ENCODE measurements at places on chromosomes 2 and 18.

GRCh38 chr18:79460481-79461300 lies 65.0 kb downstream of the NFATC1 start:
- DNase-seq = no peak

- DNase-seq = no peak
Observed at GRCh38 chr18:41655074-41655473, 300.0 kb upstream of the PIK3C3 start.

- peak; percentile 40 for DNase-seq
Observed at GRCh38 chr2:203225423-203226039, 13.3 kb upstream of the CYP20A1 start.

DNA sequence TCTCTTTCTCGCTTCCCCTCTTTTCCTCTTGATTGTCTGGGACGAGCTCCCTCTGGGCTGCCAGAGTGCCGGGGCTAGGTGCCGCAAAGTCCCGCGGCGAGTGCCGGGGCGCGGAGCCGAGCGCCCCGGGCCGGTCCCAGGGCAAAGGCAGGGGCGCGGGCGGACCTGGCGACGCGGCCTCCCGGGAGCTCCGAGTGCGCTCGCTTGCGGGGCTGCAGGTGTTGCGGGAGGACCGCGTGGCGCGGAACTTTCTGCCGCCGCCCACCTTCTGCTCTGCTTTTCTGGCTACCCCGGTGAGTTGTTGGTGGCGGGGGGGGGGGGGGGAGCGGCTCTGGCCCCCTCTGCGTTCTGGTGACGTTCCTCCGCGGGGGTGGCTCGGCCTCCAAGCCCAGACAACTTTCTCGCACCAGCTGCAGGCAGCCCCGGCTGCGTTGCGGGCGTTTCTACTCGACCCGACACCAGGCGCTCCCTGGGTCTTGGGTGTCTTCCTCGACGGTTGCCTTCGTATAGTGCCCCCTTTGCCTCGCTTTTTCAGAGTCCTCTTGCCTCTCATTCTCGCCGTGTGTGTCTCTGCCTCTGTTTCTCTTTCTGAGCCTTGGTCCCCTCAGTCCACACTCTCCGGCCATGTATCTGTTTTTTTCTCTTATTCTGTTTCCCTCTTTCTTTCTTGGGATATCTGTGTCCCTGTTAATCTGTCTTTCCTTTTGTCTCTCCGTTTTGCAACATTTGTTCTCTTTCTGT lies 759 bp downstream of the GALNT13 start:
- no peak for DNase-seq

DNA sequence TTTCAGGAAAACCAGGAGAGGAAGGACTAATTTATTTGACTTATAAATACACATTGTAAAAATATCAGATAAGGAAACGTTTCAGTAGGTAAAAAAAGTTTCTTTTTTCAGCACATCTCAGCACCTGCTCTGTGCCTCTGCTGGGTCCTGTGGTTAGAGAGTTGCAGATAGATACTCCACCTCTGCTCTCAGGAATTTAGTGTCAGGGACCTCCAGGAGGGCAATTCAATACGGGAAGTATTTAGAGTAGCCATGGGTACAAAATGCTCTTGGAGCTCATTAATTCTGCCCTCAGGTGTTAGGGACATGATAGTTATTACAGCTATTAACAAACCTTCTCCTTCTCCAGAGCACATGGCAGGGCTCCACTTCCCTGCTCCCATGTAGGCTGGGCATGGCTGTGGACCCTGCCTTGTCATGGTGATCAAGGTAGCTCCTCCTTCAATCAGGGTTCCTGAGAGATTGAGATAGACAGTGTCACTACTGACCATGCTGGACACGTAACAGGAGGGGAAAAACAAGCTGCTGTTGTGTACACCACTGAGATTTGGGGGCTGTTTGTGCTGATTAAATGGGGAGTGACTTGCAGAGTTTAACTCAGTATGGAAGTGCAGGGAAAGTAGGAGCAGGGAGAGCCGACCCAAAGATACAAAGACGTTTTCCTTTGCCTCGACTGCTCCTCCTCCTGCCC lies 185.6 kb upstream of the COPS8 start:
- DNase-seq = no peak

- DNase-seq = peak; percentile 89
Observed at GRCh38 chr2:55133467-55134315, 83.4 kb upstream of the RTN4 start.

DNA sequence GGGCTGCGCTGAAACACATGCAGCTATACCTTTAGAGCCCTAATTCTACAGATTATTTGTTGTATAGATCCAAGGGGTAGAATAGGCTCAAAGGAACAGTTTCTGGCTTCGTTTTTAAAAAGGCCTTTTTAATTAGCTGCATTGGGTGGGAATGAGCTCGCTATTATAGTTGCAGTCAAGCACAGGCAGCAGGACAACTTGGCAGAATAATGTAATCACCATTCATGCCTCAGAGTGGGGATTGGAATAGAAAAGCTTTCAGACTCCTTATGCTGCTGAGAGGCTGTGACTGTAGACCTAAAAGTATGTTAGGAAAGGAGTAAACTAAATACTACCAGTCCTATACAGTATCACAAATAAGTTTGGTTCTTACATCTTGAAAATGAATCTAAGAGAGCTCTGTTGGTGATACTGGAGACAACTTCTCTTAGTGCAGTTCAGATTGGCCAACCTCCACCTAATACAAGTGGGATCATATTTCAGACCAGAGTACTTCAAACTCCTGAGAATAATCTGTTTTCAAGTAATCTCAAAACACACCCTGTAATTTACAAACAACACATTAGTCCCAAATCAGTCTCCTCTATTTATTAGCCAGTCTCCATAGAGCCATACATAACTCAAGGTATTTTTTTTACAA lies 121.4 kb downstream of the ANTXR1 start:
- DNase-seq = no peak

DNA sequence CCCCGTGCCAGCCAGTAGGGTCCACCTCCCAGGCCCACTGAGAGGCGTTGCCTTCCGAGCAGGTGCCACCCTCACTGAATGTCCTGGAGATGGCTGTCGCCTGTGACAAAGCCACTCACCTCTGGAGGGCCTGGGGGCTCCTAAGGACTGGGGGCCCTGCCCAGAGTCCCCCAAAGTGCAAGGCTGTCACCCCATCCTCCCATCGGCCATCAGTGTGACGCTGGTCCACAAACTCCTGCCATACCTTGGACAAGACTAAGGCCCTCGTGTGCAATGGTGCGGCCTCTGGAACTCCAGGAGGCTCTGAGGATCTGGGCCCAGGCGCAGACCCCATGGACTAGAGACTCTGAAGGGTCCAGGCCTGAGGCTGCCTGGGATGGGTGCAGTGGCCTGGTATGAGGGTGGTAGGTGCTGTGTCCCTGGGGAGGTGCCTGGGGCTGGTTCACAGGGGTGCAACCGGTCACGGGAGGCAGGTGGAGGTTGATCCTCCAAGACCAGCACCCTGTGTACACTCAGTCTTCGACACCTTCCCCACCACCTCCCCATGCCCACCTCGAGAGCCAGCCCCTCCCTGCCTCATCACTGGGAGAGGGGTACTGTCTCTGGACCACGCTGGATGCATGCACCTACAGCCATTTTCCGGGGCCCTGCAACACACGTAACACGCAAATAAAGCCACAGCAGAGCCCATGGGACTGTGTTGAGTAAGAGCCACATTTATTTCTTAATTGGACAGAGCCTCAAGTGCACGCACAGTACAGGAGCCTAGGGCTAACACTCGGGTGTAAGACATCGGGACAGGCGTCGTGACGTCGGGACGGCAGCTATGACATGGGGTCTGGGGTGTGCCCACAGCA lies 21.6 kb downstream of the AQP12A start:
- DNase-seq = no peak

- DNase-seq = no peak
Observed at GRCh38 chr2:1049691-1050090, 99.0 kb downstream of the SNTG2 start.

- no peak for DNase-seq
Observed at GRCh38 chr2:233925402-233925801, 8.2 kb downstream of the TRPM8 start.

GRCh38 chr2:58398406-58398805 lies 157.3 kb upstream of the FANCL start:
- DNase-seq = no peak

GRCh38 chr18:76562286-76563122 lies 67.5 kb upstream of the ZNF516 start:
- no peak for DNase-seq

GRCh38 chr2:232539298-232540231 lies at the start of gene CHRNG:
CHRNG (plus strand) TSS chr2:232539692; CDS start chr2:232539748, 56 bp downstream.
- DNase-seq = no peak

DNA sequence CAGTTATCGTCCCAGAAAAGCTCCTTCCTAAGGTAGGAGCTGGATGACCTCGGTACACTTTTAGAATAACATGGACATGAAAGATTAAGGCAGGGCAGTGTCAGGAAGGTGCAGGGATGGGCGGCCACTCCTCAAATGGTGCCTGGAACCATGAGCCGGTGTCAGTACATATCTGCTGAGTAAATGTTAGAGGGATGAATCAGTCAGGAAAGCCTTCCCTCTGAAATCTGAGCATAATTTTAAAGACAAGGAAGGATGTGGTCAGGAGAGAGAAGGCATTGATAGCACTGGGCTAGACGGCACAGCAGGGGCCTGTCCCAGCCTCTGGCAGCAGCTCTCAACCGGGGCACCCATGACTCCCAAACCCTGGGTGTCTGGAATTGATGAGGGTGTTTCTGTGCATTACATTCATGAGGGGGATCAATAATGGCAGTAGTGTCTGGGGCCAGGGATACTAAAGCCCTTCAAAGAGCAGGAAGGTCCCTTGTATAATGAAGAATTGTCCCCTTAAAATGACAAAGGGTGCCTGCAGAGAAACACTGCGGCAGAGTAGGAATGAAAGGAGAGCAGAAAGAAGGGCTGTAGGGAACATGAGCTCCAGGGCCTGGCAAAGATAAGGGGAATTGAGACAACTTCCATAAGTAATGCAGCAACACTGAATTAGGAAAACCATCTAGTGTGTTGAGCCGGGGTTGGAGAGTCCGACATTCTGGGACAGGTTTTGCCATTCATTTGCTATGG lies 162.3 kb upstream of the REV1 start:
- DNase-seq = no peak

DNA sequence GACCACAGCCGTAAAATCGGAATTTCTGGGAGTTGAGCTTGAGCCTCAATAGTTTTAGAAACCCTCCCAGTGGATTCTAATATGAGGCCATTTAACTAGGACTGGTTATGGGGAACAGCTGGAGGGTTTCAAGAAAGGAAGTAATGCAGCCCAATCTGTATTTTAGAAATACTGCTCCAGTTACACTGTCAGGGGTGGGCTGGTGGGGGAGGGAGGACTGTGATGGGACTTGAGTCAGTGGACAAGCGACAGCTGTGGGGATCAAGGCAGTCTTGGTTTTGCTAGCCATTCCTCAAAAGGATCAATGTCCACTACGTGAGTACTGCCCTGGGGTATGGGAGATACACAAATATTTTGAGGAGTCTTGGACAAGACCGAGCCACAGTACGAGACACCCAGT lies 34.8 kb downstream of the ASB1 start:
- no peak for DNase-seq

DNA sequence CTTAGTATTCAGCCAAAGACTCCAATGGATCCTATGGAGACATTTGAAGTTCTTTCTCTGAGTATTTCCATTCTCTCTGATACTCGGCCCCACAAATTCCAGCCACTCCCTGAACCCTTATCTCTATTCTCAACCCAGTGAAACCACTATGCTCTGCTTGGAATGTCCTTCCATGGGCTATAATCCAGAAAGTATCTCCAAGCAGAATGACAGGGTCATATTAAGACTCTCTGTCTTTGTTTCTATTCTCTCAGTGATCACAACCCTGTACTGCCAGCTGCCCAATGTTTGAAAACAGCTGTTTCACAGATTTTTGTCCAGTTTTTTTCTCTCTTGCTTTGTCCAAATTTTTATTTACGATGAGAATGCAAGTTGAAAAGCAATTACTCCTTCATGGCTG lies 21.9 kb downstream of the CHMP3 start:
- no peak for DNase-seq

DNA sequence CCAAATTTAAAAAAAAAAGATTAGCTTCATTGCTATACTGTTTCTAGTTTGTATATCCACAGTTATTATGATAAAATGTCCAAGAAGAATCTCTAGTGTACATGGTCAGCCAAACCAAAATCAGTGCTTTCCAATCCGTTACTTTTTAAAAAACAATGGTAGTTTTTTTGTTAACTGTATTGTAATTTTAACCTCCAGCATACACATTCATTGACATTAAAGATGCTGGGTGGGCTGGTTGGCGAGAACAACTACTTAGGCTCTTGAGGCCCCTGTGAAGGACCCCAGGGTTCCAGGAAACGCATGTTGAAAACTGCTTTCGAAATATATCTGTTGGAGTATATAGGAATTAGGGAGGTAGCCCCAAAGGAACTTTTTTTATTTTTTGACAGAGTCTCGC lies 107.3 kb upstream of the RASGRP3 start:
- DNase-seq = no peak

GRCh38 chr18:59200787-59201186 lies 19.2 kb upstream of the GRP start:
- DNase-seq = no peak

DNA sequence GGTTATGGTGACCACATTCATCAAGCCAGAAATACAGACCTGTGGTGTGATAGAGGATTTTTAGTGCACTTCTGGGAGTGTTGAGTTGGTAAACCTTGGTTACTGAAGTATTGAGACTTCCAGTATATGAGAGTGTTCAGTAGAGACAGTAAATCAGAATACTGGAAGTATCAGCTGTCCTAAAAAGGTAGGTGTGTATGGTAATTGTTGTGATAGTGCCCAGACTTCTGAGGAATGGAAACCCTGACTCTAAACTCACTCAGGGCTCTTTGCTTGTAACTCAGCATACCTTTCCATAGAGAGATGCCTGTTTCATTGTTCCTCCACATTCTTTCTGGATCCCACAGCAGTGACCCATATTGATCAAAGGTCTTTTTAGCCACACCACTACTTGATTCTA lies 217.1 kb downstream of the SETBP1 start:
- no peak for DNase-seq

DNA sequence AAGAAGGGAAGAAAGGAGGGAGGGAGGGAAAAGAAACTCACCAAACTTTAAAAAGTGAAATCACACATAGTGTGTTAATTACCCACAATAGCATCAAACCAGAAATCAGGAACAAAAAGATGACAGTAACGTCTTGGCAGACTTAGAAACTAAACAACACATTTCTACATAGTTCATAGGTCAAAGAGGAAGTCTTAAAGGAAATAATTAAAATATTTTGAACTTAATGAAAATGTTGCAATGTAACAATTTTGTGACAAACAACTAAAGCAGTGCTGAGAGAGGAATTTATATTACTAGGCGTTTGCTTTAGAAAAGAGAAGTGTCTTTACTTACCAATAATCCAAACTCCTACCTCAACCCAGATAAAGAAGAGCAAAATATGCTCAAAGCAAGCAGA lies 505.0 kb upstream of the ID2 start:
- DNase-seq = no peak

DNA sequence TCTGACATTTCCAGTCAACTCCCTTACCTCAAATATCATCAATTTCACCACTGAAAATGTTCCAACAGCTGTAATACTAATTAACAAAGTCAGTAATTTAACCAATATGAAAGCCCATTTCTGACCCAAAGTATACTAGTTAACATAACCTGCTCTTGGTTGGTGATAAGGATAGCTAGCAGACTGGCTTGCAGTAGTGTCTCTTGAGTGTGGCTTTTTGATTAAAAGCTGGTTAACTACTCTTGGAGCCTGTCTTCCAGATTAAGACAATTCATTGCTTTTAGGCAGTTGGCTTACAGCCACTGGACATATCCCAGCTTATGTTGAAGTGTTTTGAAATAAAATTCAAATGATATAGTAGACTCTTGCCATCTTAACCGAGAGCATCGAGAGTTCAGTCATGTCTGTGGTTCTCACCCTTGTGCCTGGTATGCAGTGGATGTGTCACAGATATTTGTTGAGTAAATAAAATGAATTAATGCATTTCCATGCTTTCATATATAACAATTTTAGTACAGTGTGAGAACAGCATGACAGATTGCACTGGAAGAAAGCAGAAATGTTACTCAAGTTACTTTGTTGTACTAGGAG lies 158.1 kb downstream of the TANC1 start:
- DNase-seq = no peak
